GF-D8 (cell line): ENCODE measurements at places on chromosomes 6 and 20.

- no peak for DNase-seq
These were observed 86.5 kb downstream of the LYRM4 start for GRCh38 chr6:5174244-5174643.

- DNase-seq = no peak
These were observed 7.2 kb upstream of the SYNJ2 start for GRCh38 chr6:157974341-157974894.

DNA sequence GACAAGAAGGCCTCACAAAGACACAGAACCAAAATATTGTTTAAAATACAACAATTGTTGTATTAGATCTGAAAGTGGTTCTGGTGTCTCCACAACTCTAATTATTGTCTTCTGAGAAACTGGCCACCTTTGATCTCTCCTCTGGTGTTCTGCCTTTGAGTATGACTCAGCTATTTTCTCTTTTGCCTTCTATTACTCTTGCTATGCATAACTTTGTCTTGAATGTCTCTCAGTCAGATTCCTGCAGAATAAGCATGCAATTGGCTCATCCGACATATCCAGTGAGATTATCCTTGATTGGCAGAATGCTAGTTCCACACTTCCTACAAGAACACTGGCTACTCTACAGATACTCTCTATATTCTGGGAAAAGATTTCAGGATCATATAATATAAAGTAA lies 14.3 kb upstream of the EPM2A start:
- peak; percentile 12 for DNase-seq

DNA sequence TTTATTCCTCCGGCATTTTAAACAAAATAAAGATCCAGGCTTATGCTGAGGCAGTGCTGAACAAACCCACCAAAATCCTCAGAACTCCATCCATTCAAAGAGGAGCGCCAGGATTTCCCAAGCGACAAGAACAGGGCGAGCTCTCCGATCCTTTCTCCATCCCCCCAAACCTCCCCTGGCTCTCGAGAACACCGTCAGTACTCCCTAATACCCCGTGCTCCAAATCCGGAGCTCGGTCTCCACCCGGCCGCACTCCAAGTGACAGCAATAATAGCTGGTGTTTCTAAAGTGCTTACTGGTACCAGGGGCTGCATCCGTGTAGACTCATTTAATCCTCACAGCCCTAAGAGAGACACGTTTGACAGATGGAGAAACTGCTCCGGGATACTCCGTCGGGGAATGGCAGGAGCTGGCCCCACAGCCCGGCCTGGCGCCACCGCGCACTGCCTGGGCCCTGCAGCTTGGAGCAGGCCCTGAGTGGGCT lies 277.1 kb upstream of the QKI start:
- no peak for DNase-seq

DNA sequence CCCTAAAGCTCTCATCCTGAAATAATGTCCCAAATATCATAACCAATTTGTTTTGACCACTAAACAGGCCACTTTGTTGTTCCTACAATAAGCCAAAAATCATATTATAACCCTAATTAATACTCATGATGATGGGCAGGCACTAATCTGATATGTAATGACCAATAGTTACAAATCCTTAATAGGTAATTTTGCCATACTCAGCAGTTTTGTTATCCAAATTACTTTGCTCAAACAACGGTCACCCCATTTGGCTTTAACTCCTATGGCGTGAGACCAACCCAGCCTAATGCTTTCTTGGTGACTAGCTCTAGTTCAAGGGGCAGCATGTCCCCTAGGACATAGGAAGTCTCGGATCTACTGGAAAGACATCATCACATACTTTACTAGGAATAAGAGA lies 123.2 kb upstream of the ID4 start:
- DNase-seq = no peak

DNA sequence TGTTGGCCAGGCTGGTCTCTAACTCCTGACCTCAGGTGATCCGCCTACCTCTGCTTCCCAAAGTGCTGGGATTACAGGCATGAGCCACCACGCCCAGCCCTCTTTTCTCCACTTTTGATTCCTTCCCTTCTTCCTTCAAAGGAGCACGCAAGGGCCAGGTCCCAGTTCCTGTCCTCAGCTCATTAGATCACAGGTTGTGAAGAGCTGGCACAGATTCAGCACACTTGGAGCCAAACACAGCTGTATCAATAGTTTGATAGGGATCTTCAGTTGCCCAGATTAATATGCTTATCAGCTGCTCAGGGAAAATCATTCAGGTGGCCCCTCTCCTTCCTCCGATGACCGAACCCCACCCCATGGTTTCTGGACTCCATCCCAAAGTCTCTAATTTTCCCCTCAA lies 14.4 kb upstream of the SLC22A23 start:
- no peak for DNase-seq

- DNase-seq = no peak
These were observed 22.2 kb upstream of the KIAA1586 start for GRCh38 chr6:57024321-57024720.

DNA sequence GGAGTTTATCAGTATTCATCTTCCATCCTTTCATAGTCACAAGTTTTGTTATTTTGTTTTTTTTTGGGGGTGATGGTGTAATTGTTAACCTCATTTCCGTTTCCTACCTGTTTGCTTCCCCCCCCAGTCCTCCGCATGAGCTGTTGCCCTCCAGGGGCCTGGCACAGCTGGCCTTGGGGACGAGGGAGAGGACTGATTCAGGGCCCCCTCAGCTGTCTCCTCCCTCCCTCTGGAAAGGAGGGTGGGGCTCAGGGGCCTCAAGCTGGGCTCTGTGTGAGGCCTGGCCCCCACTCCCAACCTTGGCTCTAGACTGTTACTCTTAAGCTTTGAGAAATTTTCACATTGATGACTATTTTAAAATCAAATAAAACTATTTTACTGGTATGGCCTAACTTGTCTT lies 4.0 kb downstream of the LRRC73 start:
- no peak for DNase-seq

GRCh38 chr20:35314816-35315631 lies 22.8 kb upstream of the FAM83C start:
- DNase-seq = peak; percentile 25

DNA sequence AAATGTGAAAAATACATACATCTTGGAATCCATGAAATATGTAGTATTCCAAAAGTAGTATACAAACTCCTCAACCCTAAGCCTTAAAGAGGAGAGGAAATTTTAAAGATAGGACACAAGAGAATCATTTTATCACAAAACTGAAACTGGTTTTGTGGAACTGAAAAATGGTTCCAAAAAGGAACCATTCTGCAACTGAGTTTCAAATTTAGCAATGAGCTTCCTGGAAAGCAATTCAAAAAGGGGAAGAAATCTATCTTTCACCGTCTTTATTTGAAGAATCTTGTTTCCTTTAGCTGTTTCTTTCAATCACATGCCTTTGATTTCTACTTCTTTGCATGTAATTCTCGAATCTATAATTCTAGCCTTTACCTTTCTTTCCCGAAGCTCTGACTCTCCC lies 32.2 kb upstream of the LAMP5 start:
- DNase-seq = no peak

DNA sequence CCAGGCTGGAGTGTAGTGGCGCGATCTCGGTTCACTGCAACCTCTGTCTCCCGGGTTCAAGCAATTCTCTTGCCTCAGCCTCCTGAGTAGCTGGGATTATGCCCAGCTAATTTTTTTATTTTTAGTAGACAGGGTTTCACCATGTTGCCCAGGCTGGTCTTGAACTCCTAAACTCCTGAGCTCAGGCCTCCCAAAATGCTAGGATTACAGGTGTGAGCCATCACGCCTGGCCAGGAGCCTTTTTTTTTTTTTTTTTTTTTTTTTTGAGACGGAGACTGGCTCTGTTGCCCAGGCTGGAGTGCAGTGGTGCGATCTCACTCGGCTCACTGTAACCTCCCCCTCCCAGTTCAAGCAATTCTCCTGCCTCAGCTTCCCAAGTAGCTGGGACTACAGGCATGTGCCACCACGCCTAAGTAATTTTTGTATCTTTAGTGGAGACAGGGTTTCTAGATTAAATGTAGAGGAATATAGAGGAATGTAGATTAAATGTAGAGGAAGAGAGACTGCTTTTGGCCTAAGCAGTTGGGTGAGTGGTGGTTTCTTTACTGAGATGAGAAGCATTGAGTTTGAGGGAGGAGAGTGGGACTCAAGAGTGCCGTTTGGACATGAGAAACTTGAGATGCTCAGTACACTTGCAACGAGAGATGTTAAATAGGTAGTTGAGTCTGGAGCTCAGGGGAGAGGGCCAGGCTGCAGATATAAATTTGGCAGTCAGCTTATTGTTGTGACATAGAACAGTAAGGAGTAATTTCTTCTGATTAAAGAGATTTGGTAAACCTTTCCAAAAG lies 16.7 kb downstream of the VAPB start:
- no peak for DNase-seq

GRCh38 chr6:2911171-2911570 lies 8.1 kb upstream of the SERPINB9 start:
- no peak for DNase-seq

GRCh38 chr6:112680091-112680490 lies 333.0 kb downstream of the RFPL4B start:
- no peak for DNase-seq

- DNase-seq = no peak
These were observed 215.3 kb downstream of the EYA4 start for GRCh38 chr6:133456439-133456838.

- no peak for DNase-seq
These were observed 31.1 kb downstream of the ADGRF4 start for GRCh38 chr6:47729457-47729856.

- no peak for DNase-seq
These were observed 97.1 kb downstream of the PRL start for GRCh38 chr6:22199771-22200170.
